ENCODE measurements at places on chromosomes 4 and X.

GRCh38 chr4:47968847-47969246, 47.6 kb downstream of the CNGA1 start:
- no peak for DNase-seq

DNA sequence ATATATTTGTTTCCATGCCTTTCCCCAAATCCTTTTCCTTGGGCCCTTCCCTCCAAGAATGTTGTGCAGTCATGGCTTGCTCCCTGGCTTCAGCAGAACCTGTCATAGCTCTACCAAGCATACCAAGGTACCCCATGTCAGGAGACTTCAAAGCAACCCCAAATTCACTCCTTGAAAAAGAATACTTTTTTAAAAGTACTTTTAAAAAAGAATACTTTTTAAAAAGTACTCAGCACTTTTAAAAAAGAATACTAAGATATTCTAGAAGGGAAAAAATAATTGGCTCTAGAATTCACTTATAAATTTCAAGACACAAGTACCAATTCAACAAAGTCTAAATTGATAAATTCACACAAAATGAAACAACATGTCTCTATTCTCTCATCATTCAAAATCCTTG, 76.0 kb downstream of the NR3C2 start:
- DNase-seq, result no peak

DNA sequence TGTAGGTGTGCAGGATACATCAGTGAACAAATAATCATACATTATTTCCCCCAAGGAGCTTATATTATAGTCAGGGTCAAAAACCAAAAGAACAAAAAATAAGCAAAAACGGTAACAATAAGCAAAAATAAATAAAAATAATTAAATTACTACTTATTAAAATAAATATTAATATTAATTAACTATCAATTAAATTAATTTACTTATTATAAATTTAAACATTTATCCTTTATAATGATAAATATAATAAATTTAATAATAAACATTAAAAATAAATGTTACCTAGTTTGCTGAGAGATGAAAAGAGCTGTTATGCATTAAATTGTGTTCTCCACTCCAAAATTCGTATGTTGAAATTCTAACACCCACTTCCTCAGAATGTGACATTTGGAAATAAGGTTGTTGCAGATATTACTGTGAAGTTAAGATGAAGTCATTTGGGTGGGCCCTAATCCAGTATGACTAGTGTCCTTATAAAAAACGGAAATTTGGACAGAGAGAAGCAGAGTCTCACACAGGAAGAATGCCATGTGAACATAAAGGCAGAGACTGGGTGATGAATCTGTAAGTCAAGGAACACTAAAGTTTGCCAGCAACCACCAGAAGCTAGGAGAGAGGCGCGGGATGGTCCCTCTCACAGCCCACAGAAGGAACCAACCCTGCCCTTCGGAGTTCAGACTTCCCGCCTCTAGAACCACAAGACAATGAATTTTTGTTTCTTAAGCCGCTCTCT, 67.2 kb upstream of the IBSP start:
- DNase-seq, result no peak

- DNase-seq, result no peak
Measured at GRCh38 chrX:154779261-154779660, 16.6 kb downstream of the DKC1 start.

DNA sequence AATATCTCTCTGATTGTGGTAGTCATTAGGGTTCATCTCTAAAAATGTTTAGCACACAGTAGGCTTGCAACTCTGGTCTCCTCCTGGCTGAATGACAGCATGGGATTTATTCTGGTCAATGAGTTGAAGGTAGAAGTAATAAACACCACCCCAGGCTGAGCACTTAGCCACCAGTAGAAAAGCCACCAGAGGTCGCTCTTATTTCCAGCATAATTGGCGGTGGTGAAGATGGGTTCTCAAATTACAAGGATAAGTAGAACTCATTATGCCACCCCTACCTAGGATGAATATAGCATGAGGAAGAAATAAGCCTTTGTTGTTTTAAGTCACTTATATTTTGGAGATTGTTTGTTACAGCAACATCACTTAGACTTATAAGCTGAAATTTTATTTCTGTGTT, 302.7 kb downstream of the GPM6A start:
- DNase-seq, result no peak

GRCh38 chr4:73674451-73674919, 54.2 kb upstream of the RASSF6 start:
- no peak for DNase-seq

DNA sequence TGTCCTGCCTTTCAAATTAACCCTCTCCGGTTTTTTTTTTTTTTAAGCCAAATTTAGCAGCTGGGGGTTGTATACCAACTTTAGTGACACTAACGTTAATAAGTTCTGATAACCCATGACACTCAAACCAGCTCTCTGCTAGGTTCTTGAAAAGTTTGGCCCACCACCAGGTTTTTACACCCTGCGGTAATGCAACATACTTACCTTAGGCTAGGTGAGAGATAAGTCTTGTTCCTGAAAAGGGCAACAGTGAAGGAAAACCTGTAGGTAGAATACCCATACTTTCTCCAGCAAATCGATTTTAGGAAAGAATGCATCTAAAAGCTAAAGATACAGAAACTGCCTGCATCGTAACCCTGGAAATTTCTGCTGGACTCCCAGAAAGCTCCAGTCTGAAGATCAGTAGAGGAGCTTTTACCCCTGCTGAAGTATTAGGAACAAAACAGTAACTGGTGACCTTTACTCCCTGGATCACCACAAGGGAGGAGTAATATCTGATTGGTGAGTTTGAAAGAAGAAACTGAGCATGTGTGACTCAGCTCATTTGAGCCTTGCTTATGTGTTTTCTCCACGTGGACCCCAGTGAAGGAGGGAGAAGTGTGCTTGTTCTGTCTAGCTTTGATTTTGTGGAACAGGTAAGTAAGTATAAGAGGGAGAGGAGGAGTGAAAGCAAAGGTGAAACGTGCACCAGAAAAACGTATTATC, 34.4 kb upstream of the COX18 start:
- no peak for DNase-seq

- no peak for DNase-seq
Measured at GRCh38 chrX:8738588-8739189, 6.8 kb upstream of the ANOS1 start.

DNA sequence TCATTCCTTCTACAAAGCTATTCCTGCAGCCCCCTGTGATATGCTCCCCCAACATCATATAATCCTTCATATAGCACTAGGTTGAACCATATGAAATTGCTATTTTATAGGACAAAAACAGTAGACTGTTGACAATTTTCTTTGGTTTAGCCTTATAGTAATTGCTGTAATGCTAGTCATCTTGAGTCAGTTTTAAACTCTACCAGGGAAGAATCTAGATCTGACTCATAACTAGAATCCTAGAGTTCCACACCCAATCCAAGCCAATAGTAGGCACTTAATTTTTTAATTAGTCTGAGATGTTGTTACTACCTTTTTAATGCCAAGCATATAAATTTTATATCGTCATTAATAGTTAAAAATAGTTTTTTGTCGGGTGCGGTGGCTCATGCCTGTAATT, 136.8 kb downstream of the CHRNA9 start:
- DNase-seq, result no peak

DNA sequence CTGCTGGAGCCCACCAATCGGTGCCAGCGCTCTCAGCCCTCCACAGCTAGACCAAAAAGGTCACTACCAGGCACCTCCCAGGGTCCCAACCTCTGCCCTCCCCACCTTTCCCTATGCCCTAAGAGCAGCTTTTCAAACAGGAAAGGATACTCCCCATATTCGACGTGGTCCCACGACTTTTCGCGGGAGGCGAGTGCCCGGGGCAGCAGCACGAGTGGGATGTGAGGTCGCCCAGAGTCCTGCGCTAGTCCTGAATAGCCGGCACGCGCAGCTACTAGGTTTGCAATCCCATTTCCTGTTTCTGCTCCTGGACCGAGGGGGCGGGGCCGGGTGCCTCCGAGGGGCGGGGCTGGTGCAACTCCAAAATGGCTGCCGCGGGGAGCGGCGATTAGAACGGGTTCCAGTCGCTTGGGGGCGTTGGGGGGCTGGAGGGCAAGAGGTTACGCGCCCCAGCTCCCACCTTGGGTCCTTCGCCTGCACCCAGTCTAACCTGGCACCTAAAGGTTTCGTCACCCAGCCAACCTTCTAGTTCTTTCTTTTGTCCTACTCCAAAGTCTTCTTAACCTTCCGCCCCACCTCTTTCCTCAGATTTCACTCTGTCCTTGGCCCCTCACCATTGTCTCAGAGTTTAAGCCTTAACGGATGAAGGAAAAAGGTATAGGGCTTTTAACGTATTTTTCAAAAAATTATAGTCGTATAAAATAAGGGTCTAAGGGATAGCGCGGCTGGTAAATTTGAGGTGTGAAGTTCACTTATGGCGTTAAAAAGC, 85.0 kb upstream of the TENT5D start:
- DNase-seq, result no peak

GRCh38 chrX:68895341-68895755, 66.5 kb downstream of the EFNB1 start:
- no peak for DNase-seq

- no peak for DNase-seq
Measured at GRCh38 chr4:105594099-105595010, 41.9 kb downstream of the ARHGEF38 start.

DNA sequence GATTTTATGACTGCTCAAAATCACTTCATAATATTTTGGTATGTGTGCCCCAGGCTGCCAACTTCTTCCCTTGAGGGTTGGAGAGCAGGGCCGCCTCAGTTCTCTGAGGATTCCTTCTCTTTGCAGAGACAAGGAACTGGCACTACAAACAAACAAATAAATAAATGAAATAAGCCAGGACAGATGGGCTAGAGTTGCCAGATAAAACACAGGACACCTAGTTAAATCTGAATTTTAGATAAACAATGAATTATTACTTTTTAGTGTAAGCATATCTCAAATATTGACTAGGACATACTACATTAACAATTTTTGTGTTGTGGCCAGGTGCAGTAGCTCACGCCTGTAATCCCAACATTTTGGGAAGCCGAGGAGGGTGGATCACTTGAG, 122.5 kb downstream of the FHDC1 start:
- DNase-seq, result no peak

DNA sequence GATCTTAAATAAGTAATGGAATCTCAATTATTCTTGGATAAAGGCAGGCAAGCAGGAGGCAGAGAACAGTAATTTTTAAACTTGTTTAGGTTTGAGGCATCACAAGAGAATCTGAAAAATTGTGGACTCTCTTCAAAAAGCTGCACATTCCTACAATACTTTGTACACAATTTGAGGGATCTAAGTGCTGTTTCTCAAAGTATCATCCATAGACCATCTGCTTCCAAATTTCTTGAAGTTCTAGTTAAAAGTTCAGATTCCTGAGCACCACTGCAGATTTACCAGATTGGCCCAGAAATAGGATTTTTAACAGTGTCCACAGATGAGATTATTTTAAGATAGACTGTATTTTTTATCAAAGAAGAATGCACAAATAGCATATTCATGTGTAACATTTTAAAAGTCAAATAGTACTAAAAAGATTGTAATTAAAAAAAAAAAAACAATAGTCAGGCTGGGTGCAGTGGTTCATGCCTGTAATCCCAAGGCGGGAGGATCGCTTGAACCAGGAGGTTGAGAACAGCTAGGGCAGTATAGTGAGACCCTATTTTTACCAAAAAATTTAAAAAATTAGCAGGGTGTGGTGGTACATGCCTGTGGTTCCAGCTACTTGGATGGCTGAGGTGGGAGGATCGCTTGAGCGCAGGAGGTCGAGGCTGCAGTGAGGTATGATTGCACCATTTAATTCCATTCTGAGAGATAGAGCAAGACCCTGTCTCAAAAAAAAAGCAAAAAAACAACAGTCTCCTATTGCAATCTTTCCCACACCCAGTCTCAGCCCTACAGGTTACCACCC, 14.2 kb upstream of the FNIP2 start:
- DNase-seq, result no peak

DNA sequence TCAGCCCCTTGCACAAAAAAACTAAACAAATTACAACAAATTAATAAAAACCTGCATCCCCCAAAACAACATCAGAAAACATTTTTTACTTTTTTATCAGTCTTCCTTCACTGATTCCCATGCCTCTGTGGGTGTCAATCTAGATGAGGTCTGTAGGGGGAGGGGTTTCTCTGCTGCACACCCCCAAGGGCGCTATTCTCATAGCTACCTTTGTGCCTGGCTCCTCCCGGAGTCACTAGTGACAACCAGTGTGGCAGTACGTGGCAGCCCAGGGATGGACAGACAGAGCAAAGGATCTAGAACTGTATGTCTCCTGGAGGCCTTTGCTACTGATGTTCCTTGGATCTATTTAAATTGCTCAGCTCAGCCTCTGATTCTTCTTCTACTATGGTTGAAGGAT, 228.1 kb upstream of the ANXA3 start:
- no peak for DNase-seq

GRCh38 chr4:133720001-133720400, 481.6 kb downstream of the PABPC4L start:
- no peak for DNase-seq

GRCh38 chr4:27759611-27760575, 899.3 kb downstream of the STIM2 start:
- DNase-seq, result no peak

DNA sequence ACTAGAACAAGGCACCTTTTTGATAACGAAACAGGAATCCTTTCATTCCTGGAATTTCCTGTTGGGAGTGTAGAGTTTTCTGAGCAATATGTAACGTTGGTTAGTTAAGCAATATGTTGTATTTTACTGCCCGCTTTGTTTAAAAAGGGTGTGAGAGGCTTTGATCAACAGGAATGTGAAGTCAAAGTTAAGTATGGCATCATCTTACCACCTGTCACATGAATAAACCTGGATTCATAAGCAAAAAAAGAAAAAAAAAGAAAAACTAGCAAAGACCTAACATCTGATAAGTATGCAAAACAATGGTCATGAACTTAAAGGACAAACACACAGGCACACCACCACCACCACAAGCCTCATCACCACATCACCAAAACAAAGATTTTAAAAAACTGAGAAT, 7.1 kb upstream of the CXCL5 start:
- DNase-seq, result no peak

GRCh38 chrX:144896323-144896722, 351.0 kb upstream of the SPANXN1 start:
- DNase-seq, result no peak

- DNase-seq, result no peak
Measured at GRCh38 chr4:178339769-178340168, 897.5 kb upstream of the AGA start.

DNA sequence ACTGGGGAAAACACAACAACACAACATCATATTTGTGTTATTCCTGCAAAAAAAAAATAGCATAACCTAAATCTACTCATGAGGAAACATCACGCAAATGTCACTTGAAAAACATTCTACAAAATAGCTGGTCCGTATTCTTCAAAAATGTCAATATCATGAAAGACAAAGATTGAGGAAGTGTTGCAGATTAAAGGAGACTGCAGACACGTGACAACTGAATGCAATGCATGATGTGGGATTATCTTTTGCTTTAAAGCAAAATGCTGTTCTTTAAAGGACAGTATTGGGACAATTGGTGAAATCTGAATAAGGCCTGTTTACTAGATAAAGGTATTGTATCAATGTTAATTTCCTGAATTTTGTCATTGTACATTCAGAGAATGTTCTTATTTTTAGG, 157.7 kb downstream of the SMIM20 start:
- no peak for DNase-seq

All from NK-92 treated with Interleukin-12 subunit alpha and Interleukin-12 subunit beta, amount 100 ng/mL, for 24 hours (cell line).